ENCODE measurements at places on chromosomes 6 and 20.

DNA sequence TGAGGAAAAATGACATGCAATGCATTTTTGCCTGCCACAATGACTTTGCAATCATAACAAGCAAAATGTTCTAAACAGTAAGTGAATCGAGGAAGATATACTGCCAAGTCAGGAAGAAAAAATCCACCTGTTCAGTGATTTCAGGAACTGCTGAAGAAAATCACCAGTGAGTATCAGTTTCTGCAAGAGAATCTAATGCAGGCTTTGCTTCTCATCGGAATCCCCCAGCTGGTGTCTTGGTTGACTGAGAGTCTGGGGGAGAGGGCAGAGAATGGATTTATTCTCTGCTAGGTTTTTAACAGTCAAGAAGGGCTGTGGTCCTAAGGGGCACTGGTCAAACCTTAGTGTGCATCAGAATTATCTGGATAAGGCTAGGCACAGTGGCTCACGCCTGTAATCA is 363.4 kb downstream of the CDH26 start:
- DNase-seq = no peak

DNA sequence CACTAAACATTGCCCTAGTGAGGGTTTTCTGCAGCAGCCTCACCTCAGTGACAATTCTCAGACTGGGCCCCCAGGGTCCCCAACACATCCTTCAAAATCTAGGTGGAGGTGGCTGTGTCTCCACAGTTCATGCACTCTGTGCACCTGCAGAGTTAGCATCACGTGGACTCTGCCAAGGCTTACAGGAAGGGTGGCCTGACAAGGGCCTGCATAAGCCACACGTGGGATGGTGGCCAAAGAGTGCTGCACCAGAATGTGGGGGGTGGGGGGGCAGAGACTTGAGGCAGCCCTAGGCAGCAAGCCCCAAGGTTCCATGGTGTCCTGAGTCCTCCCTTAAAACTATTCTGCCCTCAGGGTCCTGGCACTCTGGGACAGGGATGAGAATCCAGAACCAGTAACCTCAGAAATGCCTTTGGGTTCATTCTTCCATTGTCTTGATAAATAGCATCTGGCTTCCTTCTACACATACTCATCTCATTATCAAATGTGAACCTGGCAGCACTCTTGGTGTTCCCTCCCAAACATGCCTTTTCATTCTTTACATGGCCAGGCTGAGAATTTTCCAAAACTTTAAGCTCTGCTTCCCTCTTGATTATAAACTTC is 1.6 kb upstream of the SERPINB1 start:
- no peak for DNase-seq

DNA sequence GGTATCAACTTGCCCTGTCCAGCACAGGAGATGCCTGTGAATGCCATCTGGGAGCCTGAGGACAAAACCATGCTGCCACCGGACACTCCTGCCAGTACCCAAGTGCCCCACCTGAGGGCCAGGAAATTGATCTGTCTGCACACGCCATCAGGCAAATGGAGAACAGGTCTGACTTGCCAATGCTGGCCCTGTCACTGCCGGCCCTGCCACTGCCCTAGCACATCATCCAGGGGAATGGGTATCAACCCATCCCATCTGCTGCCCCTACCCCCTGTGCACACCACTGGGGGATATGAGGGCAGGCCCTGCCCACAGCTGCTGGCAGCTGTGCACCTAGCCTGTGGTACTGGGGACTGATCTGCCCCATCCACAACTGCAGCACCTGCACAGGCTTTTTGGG is 1081.6 kb upstream of the EYS start:
- no peak for DNase-seq

DNA sequence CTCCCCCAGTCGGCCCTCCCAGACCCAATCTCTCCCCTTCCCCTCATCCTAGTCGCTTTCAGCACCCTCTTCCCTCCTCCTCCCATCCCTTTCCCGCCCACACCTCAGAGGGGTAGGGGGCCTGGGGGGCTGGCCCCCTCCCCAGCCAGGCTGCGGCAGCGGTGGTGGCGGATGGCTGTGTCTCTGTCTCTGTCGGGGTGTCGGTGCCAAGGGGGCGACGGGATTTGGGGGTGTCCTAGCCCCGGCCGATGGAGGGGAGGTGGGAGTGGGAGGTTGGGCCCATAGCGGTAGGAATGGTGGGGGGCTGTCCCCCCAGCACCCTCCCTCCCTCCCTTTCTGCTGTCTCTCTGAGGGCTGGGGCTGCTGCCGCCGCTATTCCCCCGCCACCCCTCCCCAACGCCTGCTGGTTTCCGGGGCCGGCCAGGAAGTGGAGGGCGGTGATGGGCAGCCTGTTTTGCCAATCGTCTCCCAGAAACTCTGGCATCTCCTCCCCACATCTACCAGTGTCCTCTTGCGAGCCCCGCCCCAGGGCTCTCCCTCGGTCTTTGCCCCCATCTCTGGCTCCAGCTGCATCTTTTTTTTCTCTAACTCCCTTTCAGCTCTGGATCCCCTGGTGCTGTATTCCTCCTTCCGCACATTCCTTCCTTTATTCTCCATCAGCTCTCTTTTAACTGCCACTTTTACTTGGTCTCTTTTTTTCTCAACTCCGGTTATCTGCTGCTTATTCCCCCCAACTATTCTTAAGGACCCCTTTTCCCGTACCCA is at the start of gene AGPAT1:
Gene AGPAT1, minus strand, starts transcription at position 374 of the 765 bp plus-strand sequence. CDS start 4,588 bp downstream, outside the sequence.
- peak; percentile 95 for DNase-seq

DNA sequence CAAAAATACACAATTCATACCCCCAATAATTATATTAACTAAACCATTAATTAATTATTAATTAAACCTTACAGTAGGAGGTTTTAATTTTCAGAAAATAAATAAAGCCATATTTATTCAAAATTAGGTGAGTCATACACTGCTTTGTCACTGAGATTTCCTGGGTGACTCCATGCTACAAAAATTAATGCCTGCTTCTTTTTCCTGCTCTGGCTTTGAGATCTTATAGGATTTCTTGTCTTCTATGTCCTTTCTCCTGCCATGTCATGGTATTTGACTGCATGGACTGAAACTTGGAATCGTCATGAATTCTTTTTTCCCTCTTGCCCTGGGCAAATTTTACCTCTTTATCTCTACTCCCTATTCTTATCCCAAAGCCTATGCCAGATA is 133.2 kb downstream of the PHACTR1 start:
- no peak for DNase-seq

GRCh38 chr6:106079961-106080762 is 6.0 kb upstream of the PRDM1 start:
- DNase-seq = no peak

DNA sequence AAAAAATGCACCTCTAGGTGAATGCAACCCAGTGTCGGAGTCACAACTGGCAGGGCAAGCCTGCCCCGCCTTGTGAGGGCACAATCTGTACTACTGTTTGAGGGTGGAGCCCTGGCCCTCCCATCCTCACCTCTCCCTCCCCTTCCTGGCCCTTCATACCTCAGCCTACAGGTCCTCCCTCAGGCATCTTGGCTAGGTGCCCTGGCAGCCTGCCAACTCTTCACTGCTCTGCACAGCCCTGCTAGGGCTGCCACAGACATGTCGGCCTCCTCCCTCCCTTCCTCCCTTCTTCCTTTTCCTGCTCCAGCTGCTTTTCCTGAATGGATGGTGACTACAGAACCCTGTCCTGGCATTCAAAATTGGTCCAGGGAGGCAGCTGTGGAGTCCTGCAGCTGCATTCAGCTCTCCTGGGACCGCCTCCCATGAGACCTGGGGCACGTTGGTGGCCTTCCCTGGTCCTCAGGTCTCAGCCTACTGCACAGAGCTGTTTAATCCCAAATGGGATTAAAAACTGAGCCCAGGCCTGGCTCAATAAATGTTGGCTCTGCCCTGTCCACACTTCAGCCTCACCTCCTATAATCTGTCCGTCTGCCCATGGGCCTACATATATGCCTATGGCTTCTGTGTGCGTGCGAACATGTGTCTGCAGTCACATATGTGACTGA is 52.7 kb downstream of the CDH22 start:
- no peak for DNase-seq

DNA sequence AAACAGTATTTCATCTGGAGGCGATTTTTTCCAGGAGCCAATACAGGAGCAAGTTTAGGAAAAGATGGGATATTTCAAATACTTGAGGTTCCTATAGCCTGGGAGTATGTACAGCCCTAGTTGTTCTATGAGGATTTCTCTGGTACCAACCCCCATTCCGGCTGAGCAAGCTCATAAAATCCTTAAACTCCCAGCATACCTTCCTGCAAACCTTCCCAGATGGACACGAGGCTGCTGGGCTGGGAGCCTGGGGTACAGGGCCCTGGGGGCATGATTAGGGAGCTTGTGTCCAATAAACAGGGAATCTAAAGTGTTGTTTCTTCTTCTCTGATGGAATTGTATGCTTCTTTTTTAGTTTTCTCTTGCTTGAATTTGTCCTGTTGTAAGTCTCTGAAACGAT is 1.5 kb downstream of the PRRC2A start:
- no peak for DNase-seq

DNA sequence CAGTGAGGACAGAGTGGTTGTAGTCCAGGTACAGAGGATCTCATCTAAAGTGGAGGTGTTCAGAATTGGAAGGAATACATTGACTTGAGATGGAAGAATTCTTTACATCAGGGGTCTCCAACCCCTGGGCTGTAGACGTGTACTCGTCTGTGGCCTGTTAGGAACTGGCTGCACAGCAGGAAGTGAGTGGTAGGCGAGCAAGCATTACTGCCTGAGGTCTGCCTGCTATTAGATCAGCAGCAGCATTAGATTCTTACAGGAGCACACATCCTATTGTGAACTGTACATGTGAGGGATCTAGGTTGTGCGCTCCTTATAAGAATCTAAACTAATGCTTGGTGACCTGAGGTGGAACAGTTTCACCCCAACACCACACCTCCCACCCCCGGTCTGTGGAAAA is 121.1 kb downstream of the CDKAL1 start:
- DNase-seq = no peak

GRCh38 chr20:51237278-51237677 is 214.4 kb upstream of the KCNG1 start:
- DNase-seq = no peak

DNA sequence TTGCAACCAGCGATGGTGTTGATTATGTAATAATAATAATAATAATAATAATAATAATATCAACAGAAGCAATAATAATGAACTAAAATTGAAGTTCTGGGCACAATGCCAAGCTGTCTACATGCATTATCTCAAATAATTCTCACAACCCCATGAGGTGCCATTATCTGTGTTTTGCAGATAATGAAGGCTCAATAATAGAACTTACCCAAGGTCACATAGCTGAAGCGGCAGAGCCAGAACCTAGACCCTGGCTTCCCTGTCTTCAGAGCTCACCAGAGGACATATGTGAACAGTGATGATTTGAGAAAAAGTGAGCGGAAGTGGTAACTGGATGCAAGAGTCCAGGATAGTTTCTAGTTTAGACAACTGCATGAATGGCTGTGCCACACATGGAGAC is 91.0 kb downstream of the HIVEP1 start:
- DNase-seq = no peak

DNA sequence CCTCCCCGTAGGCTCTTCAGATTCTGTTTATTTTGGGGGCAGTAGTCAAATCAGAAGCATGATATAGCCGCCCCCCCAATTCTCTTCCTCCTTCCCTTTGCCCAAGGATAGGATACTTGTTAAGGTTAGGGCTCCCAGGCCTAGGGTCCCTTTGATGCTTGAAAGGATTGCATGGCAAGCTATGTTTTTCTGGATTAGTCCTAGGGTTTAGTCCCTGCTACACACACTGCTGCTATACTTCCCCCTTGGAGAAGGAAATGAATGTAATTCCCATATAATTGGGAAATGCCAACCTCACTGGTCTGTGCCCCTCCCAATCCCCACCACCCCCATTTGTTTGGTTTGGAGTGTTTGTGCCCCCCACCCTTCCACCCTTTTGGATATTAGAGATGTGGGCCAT is 62.8 kb downstream of the ZFAND3 start:
- no peak for DNase-seq

DNA sequence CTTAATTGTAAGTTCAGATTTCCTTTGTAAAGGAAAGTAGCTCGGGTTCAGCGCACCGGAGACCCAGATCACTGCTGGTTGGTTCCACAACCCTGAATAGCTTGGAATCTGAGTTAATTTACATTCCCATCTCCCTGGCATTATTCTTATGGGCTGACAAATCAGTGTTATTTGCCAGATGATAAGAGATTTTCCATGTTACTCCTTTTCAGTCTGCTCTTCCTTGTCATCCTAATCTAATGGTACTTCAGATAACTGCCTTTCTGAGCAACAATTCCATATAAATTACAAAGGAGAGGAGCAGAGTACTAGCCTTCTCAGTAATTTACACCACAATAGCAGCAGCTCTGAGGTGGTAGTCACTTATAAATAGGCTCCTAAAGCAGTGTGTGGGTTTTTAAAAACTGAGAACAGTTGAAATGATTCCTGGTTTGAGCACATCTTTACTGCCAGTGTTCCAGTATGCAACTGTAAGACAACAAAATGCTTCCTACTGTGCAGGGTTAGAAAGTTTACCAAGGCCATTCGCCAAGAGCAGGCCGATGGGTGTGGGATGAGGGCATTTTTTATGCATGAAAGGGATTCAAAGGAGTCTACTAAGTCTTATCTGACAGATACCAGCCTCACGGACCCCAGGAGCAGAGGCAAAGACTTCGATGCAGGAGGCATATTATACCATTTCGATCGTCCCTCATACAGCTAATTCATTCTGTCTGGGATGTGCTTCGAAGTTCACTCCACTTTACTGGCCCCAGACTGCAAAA is 89.7 kb downstream of the NDUFAF5 start:
- no peak for DNase-seq

DNA sequence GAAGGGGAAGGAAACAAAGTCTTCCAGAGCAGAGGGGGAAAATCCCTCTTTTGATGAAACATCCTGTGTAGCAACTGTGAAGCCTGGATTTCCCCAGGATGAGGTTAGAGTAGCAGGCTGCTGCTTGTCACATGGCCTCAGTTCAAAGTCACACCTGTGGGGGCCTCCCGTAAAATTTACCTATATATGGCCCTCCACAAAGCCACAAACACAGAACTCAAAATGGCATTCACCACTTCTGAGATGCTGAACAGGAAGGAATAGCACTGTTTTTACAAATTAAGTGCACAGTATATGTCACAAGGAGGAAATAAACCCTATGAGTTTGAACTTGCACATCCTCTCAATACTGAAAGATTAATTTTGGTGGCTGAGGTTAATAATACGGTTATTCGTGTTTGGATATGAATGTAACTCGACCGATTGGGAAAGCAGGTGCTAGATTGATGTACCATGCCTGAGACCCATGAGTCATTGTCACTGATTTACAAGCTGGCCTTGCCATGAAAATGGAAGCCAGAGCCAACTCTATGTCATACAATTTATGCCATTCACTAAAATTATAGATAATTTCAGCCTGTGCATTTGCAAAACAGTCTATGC is 70.6 kb downstream of the SGK1 start:
- peak; percentile 92 for DNase-seq

- DNase-seq = no peak
Observed at GRCh38 chr6:130982941-130983456, 80.0 kb downstream of the EPB41L2 start.

DNA sequence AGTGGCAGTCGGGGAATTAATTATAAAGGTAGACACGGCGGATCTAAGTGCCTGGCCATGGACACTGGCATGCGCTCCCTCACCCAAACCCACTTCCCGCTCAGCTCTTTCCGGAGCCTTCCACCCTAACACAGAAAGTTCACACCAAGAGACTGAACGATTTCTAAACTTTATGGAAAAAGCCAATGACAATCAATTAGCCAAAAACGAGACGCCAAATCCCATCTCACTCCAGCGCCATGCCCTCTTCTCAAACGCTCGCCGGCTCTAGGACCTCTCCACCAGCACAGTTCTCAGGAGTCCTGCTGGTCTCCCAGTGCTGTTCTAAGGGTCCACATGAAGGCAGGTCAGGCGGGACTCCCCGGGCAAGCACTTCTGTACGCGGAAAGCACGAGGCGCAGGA is 641 bp downstream of the SF3B5 start:
- no peak for DNase-seq

Measured in CD4-positive, alpha-beta memory T cell (primary cell).